ENCODE measurements at places on chromosomes 3 and 15.

- peak; percentile 51 for DNase-seq
Measured at GRCh38 chr15:58043192-58043903, 22.2 kb downstream of the ALDH1A2 start.

- DNase-seq, result peak; percentile 4
Measured at GRCh38 chr3:169244119-169244864, 419.2 kb downstream of the MECOM start.

GRCh38 chr15:38323895-38324294, 71.3 kb downstream of the SPRED1 start:
- no peak for DNase-seq

DNA sequence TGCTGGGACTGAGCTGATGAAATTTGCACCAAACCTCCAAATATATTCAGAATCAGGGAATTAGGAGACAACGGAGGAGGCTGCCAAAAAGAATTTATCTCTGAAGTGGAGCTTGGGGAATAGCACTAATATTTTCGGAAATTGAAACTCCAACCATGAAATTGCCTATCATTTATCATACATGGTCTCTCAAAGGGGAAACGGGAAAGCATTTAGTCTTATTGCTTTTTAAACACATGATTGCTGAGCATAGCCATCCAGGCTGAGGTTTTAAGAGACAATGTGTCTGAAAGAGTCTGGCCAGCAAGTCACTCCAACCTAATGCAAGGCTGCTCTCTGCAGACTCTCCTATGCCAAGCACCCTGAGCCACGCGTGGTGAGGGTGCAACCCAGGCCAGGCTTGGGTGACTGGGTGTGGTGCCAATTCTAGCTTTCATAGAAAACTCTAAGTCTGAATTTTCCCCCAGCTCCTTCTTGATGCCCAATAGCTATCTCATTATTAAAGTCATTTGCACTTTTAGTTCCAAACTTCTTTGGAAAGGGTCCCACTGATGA, 200.2 kb downstream of the RPLP1 start:
- DNase-seq, result no peak

DNA sequence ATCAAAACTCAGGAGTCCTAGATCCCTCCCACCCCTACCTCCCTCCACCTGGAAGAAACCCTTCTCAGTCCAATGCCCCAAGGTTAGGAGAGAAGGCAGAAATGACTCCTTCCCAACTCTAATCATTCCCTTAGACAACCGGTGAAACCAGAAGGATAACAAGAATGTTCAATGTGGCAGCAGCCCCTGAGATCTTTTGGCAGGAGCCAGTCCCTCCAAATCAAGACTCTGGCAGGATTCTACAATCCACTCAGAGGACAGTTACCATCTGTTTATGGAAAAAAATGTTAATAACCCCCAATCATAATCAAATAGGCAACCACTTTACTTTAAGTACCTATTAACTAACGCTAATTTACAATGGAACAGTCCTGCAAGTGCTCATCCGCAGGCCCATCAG, 136.5 kb downstream of the NTRK3 start:
- DNase-seq, result no peak

- DNase-seq, result peak; percentile 66
Measured at GRCh38 chr3:62169906-62170660, 203.3 kb downstream of the FEZF2 start.

DNA sequence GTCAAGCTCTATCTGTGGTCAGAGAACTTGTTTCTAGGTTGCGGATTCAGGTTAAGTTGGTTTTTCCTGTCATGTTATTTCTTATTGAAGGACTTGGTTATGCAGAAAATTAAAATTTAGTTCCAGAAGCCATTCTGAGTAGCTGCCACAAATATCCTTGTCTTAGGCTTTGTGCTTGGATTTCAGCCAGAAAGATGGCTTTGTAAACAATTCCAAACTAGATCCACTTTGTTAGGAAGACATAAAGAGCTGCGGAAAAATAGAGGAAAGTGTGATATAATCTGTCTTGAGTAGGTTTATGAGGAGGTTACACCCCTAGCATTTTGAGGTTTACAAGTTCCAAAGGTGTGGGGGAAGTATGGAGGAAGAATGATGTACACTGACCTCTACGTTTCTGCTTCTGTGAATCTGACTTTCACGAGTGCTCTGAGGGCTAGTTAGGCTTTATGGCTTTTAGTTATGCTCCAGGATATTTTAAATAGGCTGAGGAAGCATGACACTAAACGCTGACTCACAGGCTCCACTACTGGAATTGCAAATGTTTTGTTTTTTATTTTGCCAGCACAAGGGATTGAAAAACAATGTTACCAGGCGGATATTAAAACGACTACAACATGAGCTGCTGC, 46.3 kb upstream of the UTS2B start:
- DNase-seq, result peak; percentile 85

- DNase-seq, result peak; percentile 54
Measured at GRCh38 chr3:194905696-194906095, 220.0 kb downstream of the FAM43A start.

DNA sequence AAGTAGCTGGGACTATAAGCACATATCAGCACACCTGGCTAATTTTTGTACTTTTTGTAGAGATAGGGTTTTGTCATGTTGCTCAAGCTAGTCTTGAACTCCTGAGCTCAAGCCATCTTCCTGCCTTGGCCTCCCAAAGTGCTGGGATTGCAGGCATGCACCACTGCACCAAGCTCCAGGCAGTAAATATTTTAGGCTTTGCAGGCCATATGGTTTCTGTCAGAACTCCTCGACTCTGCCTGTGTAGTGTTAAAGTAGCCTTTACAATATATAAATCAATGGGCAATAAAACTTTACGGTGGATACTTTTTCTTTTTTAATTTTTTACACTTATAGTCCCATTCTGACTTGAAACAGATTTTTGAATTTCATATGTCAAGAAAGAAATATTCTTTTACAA, 41.6 kb downstream of the DAG1 start:
- no peak for DNase-seq

- peak; percentile 88 for DNase-seq
Measured at GRCh38 chr15:77974098-77974414, 103.5 kb downstream of the TBC1D2B start.

DNA sequence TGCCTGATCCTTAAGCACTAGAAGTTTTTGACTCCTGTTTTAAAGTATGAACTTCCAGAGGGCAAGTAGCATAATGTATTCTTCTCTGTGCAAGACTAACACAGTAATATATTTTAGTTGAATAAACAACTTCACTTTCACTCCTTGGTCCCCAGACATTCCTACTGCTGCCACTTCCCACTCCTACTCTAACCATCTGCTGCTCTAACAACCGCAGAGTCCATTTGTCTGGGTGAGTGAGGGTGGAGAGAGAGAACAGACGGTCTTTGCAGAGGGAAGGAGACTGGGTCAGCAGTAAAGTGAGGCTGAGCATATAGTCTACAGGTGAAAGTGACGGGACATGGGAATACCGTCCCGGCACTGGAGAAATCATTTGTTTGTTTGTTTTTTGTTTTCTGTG, 301.0 kb upstream of the SLCO3A1 start:
- no peak for DNase-seq

GRCh38 chr3:93923006-93923405, 50.7 kb downstream of the PROS1 start:
- no peak for DNase-seq

- no peak for DNase-seq
Measured at GRCh38 chr3:104102386-104102785, 1264.3 kb upstream of the ALCAM start.

GRCh38 chr15:90230071-90230494, 3.7 kb downstream of the CIB1 start:
- DNase-seq, result no peak

- no peak for DNase-seq
Measured at GRCh38 chr3:76438971-76439370, 600.9 kb upstream of the ROBO2 start.

GRCh38 chr3:11095932-11096265, 58.4 kb upstream of the HRH1 start:
- DNase-seq, result peak; percentile 62

- DNase-seq, result no peak
Measured at GRCh38 chr3:186184021-186184420, 75.1 kb upstream of the ETV5 start.

GRCh38 chr15:43518197-43518761, 871 bp downstream of the MAP1A start:
- DNase-seq, result no peak

DNA sequence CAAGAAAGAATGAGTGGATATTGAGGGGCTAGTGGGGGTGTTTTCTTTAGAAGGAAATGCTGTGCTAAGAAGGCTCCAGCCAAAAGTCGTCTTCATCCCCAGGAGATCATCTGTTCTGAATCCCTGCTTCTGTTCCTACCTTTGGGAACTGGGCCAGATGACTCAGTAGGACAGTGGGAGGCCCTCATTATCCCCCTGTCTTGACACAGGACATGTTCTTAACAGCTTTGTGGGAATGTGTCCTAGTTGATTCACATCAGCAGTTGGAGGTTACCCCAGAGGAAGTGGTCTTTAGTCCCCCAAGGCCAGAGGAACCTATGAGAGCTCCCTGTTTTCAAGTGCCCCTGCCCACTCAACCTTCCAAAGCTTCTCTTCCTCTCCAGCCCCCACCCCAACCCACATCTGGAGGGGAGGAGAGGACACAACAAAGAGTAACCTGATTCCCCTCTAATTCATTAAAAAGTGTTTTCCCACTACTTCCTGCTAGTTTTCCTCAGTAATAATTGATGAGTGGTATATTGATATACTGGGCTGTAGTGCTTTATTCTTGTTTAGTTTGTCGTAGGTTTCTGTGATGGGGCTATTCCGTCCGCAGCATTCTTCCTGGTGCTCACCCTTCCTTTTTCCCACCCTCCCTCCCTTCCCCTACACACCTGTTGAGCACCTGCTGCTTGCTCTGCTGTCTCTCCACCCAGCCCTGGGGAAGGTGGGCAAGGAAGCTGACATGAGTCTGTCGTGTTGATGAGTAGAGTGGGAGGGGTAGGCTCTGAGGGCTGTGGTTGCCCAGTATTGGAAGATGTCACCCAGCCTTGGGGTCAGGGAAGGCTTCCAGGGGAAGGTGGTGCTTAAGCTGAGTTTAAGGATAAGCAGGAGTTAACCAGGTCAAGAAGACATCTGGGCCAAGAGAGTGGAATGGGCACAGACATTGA, 9.3 kb downstream of the PXYLP1 start:
- peak; percentile 91 for DNase-seq

DNA sequence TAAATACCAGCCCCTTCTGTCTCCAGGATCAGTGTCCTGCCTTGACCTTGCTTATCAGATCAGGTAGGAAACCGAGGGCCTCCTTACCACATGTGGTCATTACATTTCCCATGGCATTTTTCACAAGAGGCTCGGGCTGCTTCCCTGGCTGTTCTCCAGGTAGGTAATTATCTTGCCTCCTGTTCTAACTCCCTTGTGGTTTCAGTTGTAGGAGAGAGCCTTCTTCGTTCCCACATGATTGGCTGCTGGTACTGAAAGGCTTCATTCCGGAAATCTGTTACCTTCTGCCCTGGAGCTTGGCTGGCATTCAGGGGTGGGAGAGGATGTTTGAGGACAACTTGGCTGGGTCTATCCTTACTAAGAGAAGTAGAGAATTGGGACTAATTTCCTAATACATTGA, 46.8 kb upstream of the RORA start:
- peak; percentile 23 for DNase-seq

GRCh38 chr3:153835540-153835939, 285.6 kb upstream of the ARHGEF26 start:
- no peak for DNase-seq

DNA sequence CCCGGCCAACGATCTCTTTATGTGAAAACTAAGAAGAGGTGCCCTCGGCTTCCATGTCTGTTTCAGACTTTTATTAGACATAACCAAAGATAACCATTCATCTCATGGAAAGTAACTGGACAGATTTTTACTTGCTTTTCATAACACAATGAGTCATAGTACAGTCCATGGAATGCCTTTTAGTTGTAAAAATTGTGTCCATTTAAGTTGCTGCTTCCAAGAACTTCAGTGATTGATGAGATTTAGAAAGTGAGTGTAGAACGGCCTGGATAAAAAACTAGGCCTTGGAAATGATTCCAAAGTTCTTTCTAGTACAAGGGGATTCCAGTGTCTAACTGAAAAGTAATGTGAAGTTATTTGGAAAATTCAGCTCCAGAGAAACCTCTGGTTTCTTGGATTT, 10.8 kb downstream of the EIF2AK4 start:
- no peak for DNase-seq

DNA sequence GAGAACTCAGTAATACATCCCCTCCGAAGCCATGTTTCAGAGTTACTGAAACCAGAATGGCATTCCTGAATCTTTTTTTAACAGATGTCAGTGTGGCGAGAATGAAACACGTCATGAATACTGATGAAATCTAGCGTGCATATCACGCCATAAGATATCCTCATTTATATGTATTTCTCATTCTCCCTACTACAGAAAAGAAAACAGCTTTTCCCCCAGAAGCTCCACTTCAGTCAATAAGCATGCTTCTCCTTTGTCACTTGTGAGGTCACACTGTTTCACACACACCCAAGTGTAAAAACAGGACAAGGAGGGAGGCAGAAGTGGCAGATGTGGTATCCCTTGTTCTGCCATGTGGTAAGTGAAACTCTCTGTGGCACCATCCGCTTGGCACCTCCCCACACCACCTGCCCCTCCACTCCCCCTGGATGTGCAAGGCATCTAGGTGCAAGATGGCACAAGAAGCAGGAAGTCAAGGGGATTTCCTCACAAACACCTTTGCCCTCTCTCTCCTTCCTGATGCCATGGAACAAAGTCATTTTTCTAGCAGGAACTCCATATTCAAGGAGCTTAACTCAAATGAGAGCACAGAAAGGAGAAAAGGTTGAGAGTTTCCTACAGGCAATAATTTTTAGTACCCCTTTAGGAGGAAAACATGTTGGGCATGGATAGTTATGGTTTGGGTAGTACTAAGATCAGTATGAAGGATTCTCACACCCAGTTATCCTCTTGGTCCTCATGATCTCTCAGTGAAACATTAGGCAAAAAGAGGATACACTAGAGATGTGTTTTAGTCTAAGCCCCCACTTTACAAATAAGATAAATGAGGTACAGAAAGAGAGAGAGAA, 47.5 kb upstream of the FRMD4B start:
- no peak for DNase-seq
